ENCODE measurements at places on chromosomes 5 and 9. TPM values are rescaled to one million over a fixed set of nuclear protein-coding genes. Genes with fewer than 3 reads are reported as not detected.

DNA sequence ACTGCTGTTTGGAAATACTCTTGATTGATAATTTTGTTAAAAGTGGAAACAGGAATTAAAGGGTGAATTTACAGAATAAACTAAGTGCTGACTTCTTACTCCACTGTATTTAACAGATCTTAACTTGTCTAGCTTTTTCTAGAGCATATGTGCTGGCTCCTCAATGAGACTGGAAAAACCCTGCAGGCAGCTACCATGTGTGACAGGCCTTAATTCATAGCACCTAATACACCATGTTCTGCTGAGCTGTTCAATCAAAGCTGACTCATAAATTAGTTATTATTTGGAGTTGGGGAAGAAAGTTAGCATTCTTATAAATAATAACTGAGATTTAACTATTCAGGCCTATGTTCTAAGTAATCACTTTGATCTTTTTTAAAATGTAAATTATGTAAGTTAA is 29.4 kb downstream of the CTNNAL1 start:
- DNase-seq: no peak
- no peak overlapping the region for H3K27ac ChIP-seq
- no peak overlapping the region for H3K4me3 ChIP-seq
- peaks cover 11% of the 10 kb centered on the region for H3K36me3 ChIP-seq
- no peaks in the 10 kb centered on the region for H3K27me3 ChIP-seq

GRCh38 chr9:79574136-79574535 is 2.4 kb downstream of the TLE4 start:
- peaks cover 51% of the 10 kb centered on the region for H3K4me1 ChIP-seq
- H3K36me3 ChIP-seq: peaks cover 36% of the 10 kb centered on the region
- DNase-seq: no peak
- peak overlapping the region; percentile 87 for H3K27ac ChIP-seq
- H3K27me3 ChIP-seq: no peaks in the 10 kb centered on the region
- peak overlapping the region; percentile 95 for H3K4me3 ChIP-seq

GRCh38 chr9:26054600-26055520 is 376.6 kb upstream of the TUSC1 start:
- no peak for DNase-seq
- H3K27ac ChIP-seq: no peak overlapping the region
- no peaks in the 10 kb centered on the region for H3K36me3 ChIP-seq
- no peak overlapping the region for H3K4me3 ChIP-seq

DNA sequence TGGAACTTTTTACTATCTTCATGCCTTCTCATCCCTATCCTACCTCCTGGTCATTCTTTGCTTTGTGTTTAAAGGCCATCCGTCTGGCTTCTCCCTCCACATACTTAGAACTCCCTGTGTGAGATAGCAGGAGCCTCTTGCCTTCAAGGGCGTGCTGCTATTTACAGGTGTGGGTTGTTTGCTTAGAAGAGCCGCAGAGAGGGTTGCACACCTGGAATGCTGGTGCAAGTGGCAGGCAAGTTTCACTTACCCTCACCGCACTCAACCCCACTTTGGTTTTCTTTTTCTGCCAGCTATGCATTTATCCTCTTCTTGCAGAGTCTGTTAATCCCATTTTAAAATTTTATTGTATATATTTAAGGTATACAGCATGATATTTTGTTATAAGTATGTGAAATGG is 12.6 kb downstream of the SKP2 start:
- no peak overlapping the region for H3K4me3 ChIP-seq
- no peaks in the 10 kb centered on the region for H3K27me3 ChIP-seq
- H3K36me3 ChIP-seq: peaks cover 53% of the 10 kb centered on the region
- DNase-seq: no peak

DNA sequence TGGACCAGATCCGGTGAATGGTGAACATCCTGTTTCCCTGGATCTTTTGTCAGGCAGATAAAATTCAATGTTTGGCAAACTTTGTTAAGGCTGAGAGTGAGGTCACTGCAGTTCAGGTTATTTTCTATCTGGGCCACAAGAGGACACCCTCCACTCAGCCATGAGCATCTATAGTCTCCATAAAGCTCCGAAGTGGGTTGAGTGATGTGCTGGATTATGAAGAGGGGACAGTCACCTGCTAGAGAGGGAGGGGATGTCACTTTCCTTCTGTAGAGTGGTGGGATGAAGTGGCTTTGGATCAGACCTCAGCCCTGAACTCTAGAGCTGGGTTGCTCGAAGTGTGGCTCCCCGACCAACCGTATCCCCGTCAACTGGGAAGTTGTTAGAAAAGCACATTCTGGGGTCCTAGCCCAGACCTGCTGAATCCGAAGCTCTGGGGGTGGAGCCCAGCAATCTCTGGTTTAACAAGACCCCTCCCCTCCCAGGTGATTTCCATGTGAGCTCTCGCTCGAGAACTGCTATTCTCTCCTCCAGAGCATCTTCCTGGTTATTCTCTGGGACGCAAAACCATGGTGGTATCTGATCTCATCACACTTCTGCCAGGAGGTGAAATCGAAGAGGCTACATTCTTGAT is 31.8 kb upstream of the FGF1 start:
- H3K27ac ChIP-seq: no peak overlapping the region
- peaks cover 4% of the 10 kb centered on the region for H3K4me1 ChIP-seq
- H3K36me3 ChIP-seq: no peaks in the 10 kb centered on the region
- no peak overlapping the region for H3K4me3 ChIP-seq
- H3K27me3 ChIP-seq: peaks cover 11% of the 10 kb centered on the region
- peak; percentile 8 for DNase-seq

DNA sequence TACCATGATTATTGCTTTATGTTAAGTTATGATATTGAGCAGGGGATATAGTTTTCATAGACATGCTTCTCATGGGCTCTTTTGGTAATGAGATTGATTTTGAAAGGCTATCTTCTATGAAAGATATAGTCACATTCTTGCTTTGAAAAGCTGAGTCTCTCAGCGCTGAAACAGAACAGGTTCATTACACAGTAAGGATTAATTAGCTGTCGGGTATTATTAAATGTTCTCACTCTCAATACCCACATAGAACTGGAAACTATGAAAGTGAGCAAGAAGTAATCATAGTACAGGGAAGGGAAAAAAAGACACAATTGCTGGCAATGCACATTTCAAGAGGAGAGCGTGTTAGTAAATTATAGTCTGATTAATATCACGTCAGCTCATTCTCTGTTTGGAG is 171.6 kb upstream of the GPR151 start:
- DNase-seq: no peak
- no peak overlapping the region for H3K27ac ChIP-seq
- no peaks in the 10 kb centered on the region for H3K27me3 ChIP-seq
- H3K4me1 ChIP-seq: no peaks in the 10 kb centered on the region
- H3K36me3 ChIP-seq: no peaks in the 10 kb centered on the region

DNA sequence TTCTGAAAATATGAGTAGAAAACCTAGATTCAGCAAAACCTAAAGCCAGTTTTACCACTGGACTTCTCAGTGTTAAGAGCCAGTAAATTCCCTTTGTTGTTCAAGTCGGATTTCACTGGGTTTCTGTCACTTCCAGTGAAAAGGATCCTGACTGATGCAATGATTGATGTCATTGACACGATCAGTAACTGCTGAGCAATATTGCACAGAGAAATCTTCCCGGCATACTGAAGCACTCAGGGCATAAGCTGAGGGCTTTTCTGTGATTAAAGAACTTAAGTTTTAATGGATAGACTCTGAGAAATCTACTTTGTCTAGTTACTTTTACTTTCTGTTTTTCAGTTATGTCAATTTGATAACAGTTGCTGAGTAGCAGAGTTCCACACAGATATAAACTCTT is 61.9 kb downstream of the DENND1A start:
- H3K4me1 ChIP-seq: peaks cover 35% of the 10 kb centered on the region
- peaks cover 28% of the 10 kb centered on the region for H3K36me3 ChIP-seq
- no peak for DNase-seq
- H3K27ac ChIP-seq: peak overlapping the region; percentile 54

GRCh38 chr9:5786370-5787127 is 46.4 kb downstream of the ERMP1 start:
- H3K27ac ChIP-seq: peak overlapping the region; percentile 62
- H3K4me3 ChIP-seq: no peak overlapping the region
- no peak for DNase-seq
- peaks cover 65% of the 10 kb centered on the region for H3K36me3 ChIP-seq
- H3K4me1 ChIP-seq: peaks cover 25% of the 10 kb centered on the region

DNA sequence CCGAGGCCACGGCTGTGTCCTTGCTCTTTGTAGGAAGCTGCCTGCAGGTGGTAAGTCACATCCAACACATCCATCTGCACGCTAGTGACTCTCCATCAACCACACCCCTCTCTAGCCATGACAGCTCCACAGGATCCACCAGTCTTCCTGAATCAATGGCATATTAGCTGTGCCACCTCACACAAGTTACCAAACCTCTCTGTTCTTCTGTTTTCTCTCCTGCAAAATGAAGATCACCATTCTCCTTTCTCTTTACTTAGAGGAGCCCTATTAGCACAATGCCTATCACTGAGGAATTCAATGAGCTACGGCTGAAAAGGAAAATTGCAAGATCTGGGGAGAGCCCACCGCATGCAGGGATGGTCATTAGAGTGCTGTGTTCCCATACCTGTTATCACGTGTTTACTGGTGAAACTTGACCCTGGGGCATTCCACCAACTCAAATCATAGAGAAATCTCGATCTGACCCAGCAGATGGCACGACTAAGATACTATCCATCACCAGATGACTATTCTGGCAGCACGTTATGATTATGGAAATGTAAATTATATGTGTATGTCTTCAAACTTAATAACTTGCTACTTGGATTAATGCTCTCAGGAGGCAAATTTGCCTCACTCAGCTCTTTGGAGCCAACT is 20.9 kb downstream of the WHRN start:
- H3K27me3 ChIP-seq: no peaks in the 10 kb centered on the region
- H3K4me1 ChIP-seq: peaks cover 50% of the 10 kb centered on the region
- H3K36me3 ChIP-seq: peaks cover 4% of the 10 kb centered on the region
- no peak overlapping the region for H3K4me3 ChIP-seq
- peak overlapping the region; percentile 86 for H3K27ac ChIP-seq
- DNase-seq: no peak

DNA sequence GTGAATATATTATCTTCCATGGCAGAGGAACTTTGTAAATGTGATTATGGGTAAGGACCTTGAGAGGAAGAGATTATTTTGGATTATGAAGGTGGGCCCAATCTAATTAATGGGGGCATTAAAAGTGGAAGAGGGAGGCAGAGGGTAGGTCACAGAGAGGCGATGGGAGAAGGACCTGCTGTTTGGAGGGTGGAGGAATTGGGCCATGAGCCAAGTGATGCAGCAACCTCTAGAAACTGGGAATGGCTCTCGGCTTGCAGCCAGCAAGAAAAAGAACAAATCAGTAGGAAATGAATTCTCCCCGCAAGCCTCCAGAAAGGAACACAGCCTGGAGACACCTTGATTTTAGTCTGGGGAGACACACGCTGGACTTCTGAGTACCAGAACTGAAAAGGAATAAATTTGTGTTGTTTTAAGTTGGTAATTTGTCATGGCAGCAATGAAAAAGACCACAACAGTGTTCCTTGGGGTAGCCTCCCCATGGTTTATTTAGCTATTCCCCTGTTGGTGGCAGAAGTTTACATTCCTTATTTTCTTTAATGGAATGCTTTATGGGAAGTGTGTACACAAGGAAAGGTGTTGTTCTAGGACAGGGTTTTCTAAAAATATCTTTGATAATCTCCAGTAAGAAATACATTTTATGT is 103.6 kb downstream of the HSPA4 start:
- no peak overlapping the region for H3K4me3 ChIP-seq
- no peaks in the 10 kb centered on the region for H3K36me3 ChIP-seq
- no peak overlapping the region for H3K27ac ChIP-seq
- H3K27me3 ChIP-seq: no peaks in the 10 kb centered on the region

DNA sequence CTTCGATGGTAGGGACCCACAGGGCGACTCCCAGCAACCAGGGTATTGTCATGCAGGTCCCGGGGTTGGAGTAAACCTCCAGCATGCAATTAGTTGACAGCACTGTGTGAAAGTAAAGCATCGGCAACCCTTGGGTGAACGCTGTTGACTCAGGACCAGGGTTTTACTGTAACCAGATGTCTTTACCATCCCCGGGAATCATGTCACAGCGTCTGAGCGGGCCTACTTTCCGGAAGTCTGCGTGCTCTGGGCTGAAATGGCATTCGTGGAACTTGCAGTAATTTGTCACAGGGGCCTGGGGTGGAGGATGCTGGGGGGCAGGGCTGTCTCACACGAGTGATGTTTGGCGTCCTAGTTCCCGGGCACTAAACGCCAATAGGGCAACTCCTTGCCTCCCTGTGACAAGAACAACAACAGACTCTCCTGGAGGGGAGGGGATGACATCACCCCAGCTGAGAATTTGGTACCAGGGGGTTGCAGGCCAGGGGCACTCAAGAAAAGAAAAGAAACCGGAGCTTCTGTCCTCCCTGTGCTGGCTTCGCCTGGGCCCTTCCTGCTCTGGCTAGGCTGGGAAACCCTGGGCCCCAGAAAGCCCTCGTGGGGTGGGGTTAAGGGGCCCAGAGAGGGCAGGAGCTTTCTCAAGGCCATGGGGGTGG is 10.1 kb upstream of the UBAC1 start:
- peaks cover 3% of the 10 kb centered on the region for H3K27me3 ChIP-seq
- H3K4me3 ChIP-seq: no peak overlapping the region
- DNase-seq: no peak
- no peak overlapping the region for H3K27ac ChIP-seq
- no peaks in the 10 kb centered on the region for H3K36me3 ChIP-seq
- peaks cover 8% of the 10 kb centered on the region for H3K4me1 ChIP-seq

GRCh38 chr9:121059998-121060636 is 10.0 kb upstream of the C5 start:
- peaks cover 6% of the 10 kb centered on the region for H3K4me1 ChIP-seq
- peaks cover 4% of the 10 kb centered on the region for H3K36me3 ChIP-seq

DNA sequence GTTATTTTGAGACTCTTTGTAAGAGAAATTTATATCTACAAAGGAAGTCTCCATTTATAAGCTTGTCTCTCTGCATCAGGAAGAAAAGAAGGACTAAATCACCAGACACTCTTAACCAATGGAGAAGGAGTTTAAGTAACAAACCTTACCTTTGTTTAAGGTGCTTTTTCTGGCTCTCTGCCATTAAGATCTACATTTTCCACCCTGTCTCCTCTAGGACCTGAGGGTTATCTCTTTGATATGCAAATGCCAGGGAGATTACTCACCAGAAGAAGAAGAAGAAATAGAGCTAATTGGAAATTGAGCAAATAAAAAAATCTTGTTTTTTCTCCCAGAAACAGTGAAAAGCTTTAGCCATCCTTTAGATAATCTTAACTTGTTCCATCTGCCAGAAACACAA is 60.9 kb downstream of the CDKN2A start:
- H3K27ac ChIP-seq: no peak overlapping the region
- no peak overlapping the region for H3K4me3 ChIP-seq
- H3K27me3 ChIP-seq: no peaks in the 10 kb centered on the region
- H3K4me1 ChIP-seq: peaks cover 2% of the 10 kb centered on the region
- DNase-seq: no peak
- peaks cover 18% of the 10 kb centered on the region for H3K36me3 ChIP-seq

The PCDHGA2 gene
- not detected for total RNA-seq

The ENTREP1 gene
- total RNA-seq: not detected

The SLC6A7 gene
- not detected for total RNA-seq
